ENCODE measurements at places on chromosomes 7 and 10.

- DNase-seq = no peak
Measured at GRCh38 chr10:80532571-80532970, 5.1 kb upstream of the SH2D4B start.

DNA sequence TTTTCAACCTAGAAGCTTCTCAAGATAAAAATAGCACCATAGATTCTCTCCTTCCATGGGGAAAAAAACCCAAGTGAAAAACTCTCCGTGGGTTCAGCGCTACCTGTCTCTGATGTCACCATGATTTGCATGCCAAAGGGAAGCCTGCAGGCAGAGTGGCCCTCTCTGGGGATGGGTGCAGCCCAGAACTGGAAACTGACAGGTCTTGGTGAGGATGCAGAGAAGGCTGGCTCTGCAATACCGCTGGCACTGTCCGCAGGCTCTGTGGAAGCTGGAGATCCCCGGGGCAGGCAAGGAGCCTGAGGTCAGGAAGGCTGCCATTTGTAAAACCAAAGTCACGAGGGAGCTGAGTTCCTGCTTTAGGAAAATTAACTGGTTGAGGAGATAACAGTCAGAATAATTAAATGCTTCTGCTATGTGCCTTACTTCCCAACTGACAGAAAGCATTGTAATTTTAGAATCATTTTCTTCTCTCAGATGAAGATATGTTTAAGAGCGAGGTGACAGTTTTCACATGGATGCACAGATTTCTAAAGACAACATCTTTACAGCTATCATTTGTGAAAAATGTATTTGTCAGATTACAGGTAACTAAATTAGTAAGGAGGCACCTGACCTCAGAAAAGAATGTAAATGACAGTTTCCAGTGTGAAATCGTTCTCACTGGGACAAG is 731.5 kb upstream of the FZD8 start:
- no peak for DNase-seq

GRCh38 chr7:139602143-139602722 is 78.7 kb downstream of the CLEC2L start:
- no peak for DNase-seq

GRCh38 chr7:121480566-121481335 is 84.6 kb upstream of the FAM3C start:
- DNase-seq = no peak

GRCh38 chr7:95772771-95773581 is 622 bp downstream of the DYNC1I1 start:
- peak; percentile 25 for DNase-seq
